ENCODE measurements at places on chromosomes 7 and 10. TPM values are rescaled to one million over a fixed set of nuclear protein-coding genes. Genes with fewer than 3 reads are reported as not detected.

GRCh38 chr7:157830331-157830730 lies 493.5 kb downstream of the DNAJB6 start:
- no peak for DNase-seq

STRIP2 gene
- total RNA-seq: 2.1 TPM

AKR1C3 gene
- total RNA-seq: 0.60 TPM

C10orf53 gene
- not detected for total RNA-seq

GRCh38 chr10:98469001-98469931 lies 22.5 kb upstream of the HPS1 start:
- no peak for DNase-seq

SFTPA1 gene
- total RNA-seq: not detected

ABCB1 gene
- 26.1 TPM for total RNA-seq

STEAP1B gene
- total RNA-seq: 0.75 TPM

- no peak for DNase-seq
Measured at GRCh38 chr10:70678757-70679489, 6.6 kb downstream of the ADAMTS14 start.

DNA sequence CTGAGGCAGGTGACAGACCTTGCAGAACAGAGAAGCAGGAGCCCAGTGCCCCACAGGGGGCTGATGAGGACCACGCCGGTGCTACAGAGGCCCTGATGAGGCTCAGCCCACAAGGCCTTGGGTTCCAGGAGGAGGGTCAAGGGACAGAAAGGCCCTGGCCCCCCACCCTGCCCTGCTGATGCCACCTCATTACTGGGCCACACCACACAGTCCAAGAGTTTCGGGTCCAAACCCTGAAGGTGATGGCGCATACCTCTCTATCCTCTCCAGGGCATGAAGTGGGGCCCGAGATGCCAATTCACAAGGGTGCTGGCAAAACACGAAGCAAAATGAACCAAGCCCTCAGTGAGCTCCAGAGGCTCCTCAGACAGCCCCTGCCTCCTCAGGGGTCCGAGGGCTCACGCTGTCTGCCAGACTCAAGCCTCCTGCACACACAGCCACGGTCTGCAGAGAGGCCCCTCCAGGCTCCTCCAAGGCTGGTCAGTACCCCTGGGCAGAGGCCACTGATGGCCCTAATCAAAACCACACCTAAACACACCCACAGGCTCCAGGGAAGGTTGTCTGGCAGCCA lies 32.3 kb downstream of the RASGEF1A start:
- DNase-seq: no peak

BCL7B gene
- 116 TPM for total RNA-seq

AKR1C4 gene
- total RNA-seq: not detected

TRIM50 gene
- total RNA-seq: not detected

ICA1 gene
- total RNA-seq: 4.5 TPM

DNA sequence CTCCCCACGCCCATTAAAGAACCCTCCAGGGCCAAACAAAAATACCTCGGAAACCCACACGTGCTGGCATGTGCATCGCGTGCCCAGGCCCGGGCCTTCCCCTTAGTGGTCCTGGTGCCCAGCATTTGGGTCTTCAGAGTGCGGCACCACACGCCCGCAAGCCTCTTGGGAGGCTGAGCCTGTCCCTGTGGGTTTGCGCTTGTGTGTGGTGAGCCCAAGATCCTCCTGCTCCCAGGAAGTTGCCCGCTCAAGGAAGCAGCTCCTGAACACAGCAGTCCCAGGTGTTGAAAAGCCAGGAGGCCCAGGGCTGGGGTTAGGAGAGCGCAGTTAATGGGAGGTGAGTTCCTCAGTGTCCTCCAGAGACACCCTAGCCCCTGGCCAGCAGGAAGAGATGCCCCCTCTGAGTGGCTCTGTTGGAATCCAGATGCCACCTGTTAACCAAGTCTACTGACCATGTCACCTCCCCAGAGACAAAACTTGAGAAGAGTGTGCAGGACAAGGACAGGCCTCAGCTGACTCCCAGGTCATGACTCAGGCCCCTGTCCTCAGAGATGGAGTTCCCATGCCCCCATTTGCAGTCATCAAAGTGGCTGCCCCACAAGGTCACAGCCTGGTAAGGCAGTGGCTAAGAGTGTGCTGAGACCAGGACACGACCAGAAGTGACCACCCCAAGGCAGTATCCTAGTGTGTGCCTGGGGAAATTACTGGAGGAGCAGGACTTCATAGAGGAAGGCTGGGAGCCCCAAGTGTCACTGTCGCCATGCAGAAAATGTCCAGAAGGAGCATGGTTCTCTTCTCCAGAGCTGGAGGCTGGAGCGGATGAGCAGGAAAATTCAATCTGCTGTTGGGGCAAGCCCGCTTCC lies 5.2 kb downstream of the FZD9 start:
- DNase-seq: no peak

UTF1 gene
- total RNA-seq: not detected

PODXL gene
- total RNA-seq: 1.1 TPM

DNA sequence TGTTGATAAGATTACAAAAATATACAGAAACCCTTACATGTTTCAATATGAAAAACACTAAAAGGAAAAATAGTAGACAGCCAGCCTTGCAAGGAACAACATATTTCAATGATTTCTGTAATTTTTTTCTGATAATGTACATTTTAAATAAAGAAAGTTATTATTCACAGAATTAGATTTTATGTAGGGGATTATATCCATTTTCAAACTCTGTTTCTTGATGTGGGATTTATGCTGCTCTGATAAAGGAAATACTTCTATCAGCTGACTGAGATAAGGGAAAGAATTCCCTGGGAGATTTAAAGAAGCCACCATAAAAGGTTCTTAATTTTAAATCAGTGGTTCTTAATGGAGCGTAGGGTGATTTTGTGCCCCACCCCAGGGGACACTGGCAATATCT lies 180.4 kb downstream of the ADAM12 start:
- no peak for DNase-seq

- DNase-seq: no peak
Measured at GRCh38 chr10:90960355-90960814, 39.5 kb upstream of the ANKRD1 start.

ERVW-1 gene
- not detected for total RNA-seq

CLCN1 gene
- total RNA-seq: not detected

FBXL13 gene
- 1.3 TPM for total RNA-seq

GRCh38 chr10:17208476-17208875 lies 7.0 kb upstream of the TRDMT1 start:
- no peak for DNase-seq

DNA sequence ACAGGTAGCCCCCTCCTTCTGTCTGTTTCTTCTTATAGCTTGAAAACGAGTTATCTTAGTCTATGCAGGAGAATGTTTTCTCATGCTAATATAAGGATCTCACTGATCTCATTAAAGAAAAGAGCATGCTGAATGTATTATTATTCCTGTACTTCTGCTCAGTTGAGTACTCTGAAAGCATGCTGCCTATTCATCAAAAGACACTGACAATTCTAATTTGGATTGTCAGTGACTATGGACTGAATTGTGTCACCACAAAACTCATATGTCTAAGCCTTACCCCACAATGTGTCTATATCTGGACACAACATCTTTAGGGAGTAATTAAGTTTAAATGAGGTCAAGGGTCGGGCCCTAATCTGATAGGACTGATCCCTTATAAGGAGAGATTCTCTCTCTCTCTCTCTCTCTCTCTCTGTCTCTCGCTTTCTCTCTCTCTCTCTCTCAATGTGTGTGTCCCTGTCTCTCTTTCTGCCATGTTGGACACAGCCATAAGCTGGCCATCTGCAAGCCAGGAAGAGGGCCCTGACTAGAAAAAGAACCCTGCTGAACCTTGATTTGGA lies 98.4 kb downstream of the GNAT3 start:
- DNase-seq: no peak

DNA sequence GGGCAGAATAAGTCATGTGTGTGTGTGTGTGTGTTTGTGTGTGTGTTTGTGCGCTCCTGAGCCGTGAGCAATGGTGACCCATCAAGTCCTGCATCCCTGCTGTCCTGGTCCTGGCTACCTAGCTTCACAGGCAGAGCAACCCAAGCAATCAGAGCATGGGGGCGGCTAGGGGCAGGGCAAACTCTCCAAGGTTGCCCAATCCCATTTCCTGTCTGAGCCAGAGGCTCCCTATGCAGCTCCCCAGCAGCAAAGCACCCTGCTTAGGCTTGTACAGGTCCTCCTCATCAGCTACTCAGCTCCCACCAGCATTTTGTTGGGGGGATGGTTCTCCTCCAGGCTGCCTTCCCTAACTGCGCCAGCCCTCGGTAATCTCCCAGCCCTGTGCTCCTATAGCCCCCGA lies 31.1 kb upstream of the CRHR2 start:
- no peak for DNase-seq

DNA sequence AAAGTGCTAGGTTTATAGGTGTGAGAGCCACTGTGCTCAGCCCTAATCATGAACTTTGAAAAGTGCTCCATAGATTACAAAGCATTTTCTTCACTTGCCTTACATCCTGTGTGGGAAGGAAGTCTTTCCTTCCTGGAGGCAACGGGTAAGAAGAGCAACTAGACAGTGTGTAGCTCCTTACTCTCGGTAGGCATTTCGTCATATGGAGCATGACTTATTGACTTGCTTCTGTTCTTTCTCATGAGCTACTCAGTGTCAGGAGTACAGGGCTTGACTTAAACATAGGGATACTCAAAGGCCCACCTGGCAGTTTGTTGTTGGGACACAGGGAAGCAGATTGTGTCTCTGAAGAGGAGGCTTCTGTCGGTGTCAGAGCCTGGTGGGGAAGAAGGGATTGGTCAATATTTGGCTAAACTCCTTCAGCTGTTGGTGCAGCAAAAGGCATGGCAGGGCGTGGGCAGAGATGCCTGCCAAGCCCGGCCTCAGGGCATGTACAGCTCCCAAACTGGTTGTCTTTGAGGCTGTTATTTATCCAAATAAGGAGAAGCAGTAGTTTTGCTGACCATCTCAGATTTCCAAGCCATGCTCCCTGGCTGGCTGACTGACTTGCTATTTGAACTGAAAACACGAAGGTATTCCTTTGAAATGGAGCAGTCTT lies 248.9 kb downstream of the KIAA1217 start:
- DNase-seq: no peak

TEX36 gene
- total RNA-seq: not detected

TFR2 gene
- 6.1 TPM for total RNA-seq

- DNase-seq: no peak
Measured at GRCh38 chr7:32879460-32879859, 12.1 kb downstream of the KBTBD2 start.

DNA sequence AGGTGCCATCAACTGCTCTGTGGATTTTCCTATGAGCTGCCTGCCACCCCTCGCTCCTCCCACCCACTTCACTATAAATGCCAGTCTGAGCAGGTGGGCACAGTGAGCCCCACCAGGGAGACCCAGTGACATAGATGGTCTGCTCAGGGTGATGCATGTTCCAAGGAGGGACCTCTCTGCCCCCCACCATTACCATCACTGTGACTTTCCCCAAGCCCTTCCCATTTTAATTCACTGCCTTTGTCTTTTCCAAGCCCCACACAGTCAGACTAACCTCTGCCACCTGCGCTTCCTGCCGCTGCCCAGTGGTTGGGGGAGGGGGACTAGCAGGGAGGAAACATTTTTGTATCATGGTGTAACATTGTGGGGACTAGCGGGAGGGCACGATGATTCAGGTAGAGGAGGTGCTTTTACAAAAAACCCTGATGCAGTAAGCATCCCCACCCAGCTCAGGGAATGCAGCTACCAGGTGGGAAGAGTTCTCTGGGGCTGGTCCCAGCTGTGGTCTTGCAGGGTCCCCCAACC lies 24.6 kb downstream of the PRSS2 start:
- peak; percentile 37 for DNase-seq

SPDYE3 gene
- not detected for total RNA-seq
